ENCODE measurements at places on chromosomes 13 and 19. TPM values are rescaled to one million over a fixed set of nuclear protein-coding genes. Genes with fewer than 3 reads are reported as not detected.

SLC7A9 gene
- 0.48 TPM for total RNA-seq

ZNF835 gene
- total RNA-seq = 3.6 TPM

ZNF8 gene
- 10.8 TPM for total RNA-seq

ZNF665 gene
- total RNA-seq = 5.8 TPM

TMED1 gene
- 51.2 TPM for total RNA-seq

SERP2 gene
- total RNA-seq = 2.6 TPM

CDC34 gene
- total RNA-seq = 69.5 TPM

KLK8 gene
- total RNA-seq = not detected

SYCN gene
- total RNA-seq = not detected

IGSF23 gene
- total RNA-seq = not detected

Data from breast epithelium (tissue), 4 donors.